ENCODE measurements at places on chromosomes 6 and 20.

DNA sequence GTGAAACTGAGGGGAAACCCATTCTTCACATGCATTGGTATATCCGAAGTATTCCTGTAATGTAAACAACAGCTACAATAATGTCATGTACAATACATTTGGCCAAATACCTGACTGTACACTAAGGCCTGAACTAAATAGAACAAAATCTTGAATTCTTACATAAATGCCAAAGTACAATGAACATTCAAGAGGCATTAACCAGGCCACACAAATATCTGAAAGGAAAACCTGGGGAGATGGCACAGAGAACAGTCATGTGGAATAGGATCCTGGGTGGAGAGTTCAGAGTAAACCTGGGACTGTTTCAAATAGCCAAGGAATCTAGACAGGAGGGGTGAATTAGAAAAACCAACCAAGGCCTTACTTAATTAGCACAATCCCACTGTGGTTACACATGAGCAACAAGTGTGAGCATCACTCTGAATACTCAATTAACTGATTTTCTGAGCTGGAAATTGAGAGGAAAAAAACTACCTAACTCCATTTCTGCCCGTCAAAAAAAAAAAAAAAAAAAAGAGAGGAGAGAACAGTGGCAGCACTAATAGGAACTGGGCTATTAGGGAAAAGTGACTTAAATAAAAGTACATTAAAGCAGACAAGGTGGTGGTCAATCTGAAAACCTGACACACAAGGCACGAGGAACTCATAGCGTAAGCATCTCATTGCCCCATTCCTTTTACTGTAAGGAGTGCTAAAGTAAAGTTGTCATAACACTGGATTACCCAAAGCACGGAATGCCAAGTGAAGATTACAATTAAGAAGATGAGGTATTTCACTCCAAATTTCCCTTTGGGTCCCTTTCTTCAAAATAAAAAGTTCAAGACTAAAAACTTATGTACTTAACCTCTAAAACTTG lies 10.9 kb downstream of the SNX5 start:
- DNase-seq = no peak

GRCh38 chr6:85551264-85551663 lies 42.4 kb downstream of the SNX14 start:
- DNase-seq = no peak

DNA sequence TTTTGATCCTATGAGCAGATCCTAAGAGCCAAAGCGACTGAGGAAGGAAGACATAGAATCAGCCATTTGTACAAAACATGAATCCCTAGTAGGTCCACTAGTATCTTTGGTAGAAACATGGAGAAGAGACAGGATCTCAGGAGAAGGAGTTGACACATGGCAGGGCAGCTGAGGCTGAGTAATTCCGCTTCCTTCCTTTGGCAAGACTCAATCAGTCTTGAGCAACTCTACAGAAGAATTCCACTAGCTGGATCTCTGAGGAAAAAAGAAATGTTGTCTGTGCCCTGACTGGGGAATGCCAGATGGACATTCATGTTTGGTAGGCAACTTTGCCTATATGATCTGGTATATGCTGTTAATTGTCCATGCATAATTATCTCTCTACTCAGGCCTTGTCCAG lies 35.3 kb downstream of the ESR1 start:
- DNase-seq = no peak

DNA sequence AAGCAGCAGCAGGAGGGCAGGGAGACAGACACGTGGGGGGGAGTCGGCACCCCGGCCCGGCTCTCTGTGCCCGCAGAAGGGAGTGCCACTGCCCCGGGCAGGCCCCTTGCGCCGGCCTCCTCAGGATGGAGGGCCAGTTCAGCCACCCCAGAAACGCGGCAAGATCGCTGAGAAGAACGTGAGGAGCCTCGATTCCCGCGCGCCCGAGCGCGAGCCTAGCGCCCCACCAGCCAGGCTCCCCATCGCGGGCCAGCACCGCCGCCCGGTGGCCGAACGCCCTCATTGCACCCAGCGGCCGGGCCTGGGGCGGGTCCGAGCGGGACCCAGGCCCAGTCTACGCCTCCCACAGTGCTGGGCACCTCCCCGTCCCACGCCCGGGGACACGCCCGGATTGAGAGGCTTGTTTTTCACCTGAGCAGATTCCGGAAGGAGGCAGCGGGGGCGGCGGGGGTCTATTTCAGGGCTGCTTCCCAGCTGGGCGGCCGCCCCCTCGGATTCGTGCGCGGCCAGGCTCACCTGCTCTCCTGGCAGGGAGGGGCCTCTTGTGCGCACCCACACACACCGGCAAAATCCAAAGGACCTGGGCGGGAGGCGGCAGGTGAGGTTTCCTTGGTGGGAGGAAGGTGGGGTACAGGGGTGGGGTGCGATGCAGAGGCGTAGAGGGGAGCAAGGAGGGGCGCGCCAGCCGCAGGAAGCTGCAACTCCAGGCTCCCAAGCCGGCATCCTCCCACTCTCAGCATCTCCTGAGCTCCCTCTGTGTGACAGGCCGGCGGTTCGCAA lies 9.0 kb upstream of the GRM4 start:
- peak; percentile 8 for DNase-seq

GRCh38 chr6:139126255-139126654 lies 8.6 kb upstream of the HECA start:
- peak; percentile 85 for DNase-seq

GRCh38 chr6:157764178-157765068 lies 58.6 kb upstream of the SNX9 start:
- DNase-seq = peak; percentile 100

DNA sequence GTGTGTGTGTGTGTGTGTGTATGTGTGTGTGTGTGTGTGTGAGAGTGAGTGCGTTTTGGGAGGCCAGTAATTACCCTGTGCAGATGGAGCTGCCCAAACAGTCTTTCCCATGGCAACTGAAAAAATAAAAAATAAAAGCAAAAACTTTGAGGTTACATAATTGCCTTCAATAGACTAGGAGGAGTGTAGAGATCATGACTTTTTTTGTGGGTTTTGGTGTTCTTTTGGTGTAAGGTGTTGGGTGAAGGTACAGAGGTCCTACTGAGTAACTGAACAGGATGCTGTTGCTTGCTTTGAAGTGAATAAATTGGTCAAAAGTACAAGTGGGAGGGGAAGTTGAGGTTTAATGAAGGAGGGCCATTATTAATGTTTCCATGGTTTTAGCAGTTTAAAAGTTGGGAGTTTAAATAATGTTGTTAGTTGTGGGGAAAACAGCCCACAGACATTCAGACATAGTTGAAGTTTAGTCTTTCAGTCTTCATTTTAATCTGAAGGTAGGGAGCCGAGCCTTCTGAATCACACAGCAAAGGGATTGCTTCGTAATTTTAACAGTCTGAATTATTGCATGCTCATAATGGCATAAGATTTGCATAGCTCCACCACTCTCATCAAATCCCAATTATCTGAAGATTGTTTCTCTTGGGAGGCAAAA lies 251.4 kb downstream of the PRL start:
- no peak for DNase-seq

- DNase-seq = no peak
Measured at GRCh38 chr6:114055349-114055748, 84.4 kb upstream of the HDAC2 start.

DNA sequence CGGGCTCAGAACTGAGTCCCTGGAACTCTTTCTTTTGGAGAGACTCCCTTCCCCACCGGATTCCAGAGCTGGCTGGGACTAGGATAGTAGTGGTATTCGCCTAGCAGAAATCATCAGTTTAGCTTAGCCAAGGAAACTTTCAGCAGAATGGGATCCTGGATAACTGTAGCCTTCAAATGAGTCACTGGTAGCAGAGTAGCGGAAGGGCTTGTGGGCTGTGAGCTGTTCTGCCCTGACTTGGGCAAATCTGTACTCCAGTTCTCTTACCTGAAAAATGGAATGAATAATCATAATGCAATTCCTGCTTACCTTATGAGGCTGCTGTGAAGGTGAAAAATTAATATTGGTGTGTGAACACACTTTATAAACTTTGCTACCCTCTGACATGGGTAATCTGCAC lies 244.3 kb upstream of the CHD6 start:
- DNase-seq = no peak

GRCh38 chr20:19936466-19937200 lies 80.5 kb upstream of the NAA20 start:
- no peak for DNase-seq

DNA sequence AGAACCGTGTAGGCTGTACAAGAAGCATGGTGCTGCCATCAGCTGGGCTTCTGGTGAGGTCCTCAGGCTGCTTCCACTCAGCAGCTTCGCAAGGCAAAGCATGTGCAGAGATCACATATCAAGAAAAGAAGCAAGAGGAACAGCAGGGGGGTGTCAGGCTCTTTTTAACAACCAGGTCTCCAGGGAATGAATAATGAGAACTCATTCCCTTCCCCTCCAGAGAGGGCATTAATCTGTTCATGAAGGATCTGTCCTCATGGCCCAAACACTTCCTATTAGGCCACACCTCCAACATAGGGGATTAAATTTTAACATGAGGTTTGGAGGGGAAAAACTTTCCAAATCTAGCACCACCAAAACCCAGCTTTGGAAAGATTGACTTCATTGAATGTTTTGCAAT lies 20.0 kb downstream of the GINM1 start:
- DNase-seq = no peak

GRCh38 chr6:49342410-49342809 lies 120.6 kb downstream of the MMUT start:
- no peak for DNase-seq

DNA sequence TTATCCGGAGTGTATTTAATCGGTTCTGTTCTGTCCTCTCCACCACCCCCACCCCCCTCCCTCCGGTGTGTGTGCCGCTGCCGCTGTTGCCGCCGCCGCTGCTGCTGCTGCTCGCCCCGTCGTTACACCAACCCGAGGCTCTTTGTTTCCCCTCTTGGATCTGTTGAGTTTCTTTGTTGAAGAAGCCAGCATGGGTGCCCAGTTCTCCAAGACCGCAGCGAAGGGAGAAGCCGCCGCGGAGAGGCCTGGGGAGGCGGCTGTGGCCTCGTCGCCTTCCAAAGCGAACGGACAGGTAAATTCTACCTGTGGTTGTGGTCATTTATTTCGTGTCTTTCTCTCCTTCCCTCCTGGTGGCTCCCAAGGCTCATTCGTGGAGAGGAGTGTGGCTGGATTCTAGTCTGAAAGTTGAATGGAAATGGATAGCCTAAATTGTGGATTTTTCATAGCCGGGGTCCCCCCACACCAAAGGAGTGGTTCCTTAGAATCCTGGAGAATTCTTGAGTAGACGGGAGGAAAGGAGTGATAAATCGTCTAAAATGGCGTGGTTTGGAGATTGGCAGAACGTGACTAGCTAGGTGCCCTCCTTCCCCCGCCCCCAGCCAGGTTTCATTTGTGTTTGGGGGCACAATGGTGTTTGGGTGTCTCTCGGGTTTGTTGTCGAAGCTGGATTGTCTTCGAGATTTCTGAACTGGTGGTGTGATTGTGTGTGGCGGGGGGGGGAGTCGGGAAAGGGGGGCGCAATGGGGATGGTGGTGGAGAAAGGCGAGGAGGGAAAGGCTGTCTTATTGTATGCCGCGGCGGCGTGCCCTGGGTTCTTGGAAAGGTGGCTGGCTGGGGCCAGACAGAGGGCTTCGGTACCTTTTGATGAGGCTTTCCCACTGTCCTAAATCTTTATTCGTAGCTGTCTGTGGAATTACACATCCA lies 673 bp downstream of the MARCKS start:
- no peak for DNase-seq

GRCh38 chr6:41186031-41186562 lies 14.9 kb downstream of the TREML2 start:
- no peak for DNase-seq

DNA sequence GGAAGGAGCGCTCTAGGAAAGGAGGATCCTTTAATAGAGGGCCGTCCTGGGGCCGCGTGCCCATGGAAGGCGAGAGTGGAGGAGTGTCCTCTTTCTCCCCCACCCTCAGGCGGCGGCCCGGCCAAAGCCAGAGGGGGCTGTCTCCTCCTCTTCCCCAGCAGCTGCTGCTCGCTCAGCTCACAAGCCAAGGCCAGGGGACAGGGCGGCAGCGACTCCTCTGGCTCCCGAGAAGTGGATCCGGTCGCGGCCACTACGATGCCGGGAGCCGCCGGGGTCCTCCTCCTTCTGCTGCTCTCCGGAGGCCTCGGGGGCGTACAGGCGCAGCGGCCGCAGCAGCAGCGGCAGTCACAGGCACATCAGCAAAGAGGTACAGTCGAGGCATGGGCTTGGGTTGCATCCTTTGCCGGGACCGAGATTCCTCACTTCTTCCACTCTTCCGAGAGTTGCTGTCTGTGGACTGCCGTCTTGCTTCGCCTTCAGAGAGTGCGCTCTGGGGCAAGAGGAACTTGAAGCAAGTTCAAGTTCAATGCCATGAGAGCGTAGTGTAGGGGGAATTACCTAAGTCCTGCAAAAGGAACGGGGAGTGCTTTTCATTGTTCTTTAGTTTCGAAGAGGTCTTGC lies at the start of gene LAMA2:
Gene LAMA2 (plus strand): TSS at position 148 of the 621 bp plus-strand sequence. CDS start 108 bp downstream, at position 256.
- peak; percentile 71 for DNase-seq

DNA sequence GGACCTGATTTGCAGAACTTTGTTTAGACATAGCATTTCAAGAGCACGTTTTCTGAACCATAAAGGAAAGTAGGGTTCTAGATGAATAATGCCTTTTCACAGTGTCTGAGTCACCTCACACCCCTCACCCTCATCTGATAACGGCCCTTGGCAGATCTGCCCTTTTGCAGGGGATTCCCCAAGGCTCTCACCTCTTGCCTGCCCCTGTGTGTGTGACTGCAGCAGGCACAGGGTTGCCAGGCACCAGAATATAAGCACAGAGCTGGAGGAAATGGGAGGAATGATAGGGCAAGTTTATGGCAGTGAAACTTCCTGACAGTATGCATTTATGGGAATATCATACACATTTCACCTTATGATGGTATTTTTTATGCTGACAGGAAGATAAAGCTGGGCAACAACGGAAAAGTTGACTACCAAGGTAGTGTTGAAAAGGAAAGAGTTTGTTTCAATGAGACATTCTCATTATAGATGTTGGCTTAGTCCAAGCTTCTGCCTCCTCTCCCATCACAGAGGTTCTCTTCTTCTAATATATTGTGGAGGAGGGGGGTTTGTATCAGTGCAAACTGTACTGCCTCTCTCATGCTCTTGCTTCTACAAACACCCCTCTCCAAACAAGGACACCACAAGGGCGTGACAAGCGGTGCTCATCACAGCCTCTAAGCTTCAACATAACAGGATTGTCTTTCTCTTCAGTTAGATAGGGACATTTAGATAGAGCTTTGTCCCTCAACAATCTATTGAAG lies 101.5 kb upstream of the BACH2 start:
- no peak for DNase-seq

DNA sequence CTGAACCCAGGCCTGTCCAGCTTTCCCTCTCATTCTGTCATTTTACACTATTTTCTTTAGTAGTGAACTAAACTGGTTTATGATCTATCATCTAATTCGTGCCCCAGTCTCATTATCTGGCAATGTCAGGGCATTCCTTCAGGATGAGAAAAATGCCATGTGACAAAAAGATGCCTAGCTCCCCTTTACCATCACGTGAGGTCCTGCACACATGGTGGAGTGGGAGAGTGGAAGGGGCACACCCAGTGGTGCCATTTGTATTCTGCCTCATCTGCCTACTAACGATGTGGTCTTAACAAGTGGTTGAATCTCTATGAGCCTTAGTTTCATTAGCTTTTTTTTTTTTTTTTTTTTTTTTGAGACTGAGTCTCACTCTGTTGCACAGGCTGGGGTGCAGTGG lies 41.2 kb downstream of the CDC5L start:
- DNase-seq = peak; percentile 52

GRCh38 chr20:7264137-7264536 lies 496.7 kb downstream of the BMP2 start:
- DNase-seq = no peak

Data from GM04504 (cell line).